ENCODE measurements at places on chromosomes 12 and 14. TPM values are rescaled to one million over a fixed set of nuclear protein-coding genes. Genes with fewer than 3 reads are reported as not detected.

FSCB gene
- total RNA-seq = not detected

DNA sequence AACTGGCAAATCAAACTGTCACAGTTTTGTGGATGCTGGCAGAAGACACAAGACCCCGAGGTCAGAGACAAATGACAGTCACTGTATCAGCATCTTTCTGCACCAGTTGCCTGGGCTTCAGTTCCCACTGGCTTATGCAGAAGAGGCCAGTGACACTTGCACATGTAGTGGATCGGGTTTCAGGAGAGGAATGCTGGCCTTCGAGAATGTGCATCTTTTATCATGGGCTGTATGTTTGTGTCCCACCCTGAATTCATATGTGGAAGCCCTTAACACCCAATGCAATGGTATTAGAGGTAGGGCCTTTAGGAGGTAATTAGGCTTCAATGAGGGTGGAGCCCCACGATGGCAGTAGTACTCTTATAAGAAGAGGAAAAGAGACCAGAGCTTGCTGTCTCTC, 150.9 kb downstream of the SLC15A4 start:
- no peak overlapping the region for H3K27ac ChIP-seq
- H3K4me3 ChIP-seq = no peak overlapping the region
- DNase-seq = no peak
- H3K4me1 ChIP-seq = no peaks in the 10 kb centered on the region
- no peaks in the 10 kb centered on the region for H3K36me3 ChIP-seq
- no peaks in the 10 kb centered on the region for H3K27me3 ChIP-seq

DNA sequence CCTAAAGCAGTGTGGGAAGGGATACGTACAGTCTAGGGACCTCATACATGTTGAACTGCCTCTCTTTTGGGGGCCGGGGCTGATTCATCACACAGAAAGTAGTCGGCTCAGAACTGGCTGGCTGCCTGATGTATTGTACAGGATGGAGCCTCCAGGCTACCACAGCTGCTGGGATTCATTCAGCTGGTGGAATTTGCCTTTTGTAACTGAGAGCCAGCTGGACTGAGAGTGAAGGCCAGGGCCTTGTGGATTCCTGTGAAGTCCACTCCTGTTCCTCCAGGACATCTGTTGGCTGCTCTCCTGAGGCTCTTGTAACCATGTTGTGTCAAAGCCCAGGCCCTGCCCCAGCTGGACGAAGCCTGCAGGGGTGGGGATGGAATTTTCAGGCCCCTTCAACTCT, 116.3 kb upstream of the PRICKLE1 start:
- H3K4me3 ChIP-seq = no peak overlapping the region
- no peaks in the 10 kb centered on the region for H3K4me1 ChIP-seq
- no peak for DNase-seq
- H3K36me3 ChIP-seq = no peaks in the 10 kb centered on the region
- no peak overlapping the region for H3K27ac ChIP-seq

GALNT6 gene
- total RNA-seq = 1.5 TPM

- peak overlapping the region; percentile 39 for H3K27ac ChIP-seq
- H3K36me3 ChIP-seq = peaks cover 2% of the 10 kb centered on the region
- no peaks in the 10 kb centered on the region for H3K27me3 ChIP-seq
- peaks cover 27% of the 10 kb centered on the region for H3K4me1 ChIP-seq
- DNase-seq = no peak
- H3K4me3 ChIP-seq = no peak overlapping the region
Observed at GRCh38 chr14:77120771-77121743, 20.5 kb downstream of the ZDHHC22 start.

KLRC1 gene
- 1.0 TPM for total RNA-seq

- no peak overlapping the region for H3K27ac ChIP-seq
- no peaks in the 10 kb centered on the region for H3K4me1 ChIP-seq
- no peaks in the 10 kb centered on the region for H3K27me3 ChIP-seq
- DNase-seq = no peak
Observed at GRCh38 chr12:18496156-18496555, 234.8 kb downstream of the PIK3C2G start.

LRRK2 gene
- total RNA-seq = 11.5 TPM

DNA sequence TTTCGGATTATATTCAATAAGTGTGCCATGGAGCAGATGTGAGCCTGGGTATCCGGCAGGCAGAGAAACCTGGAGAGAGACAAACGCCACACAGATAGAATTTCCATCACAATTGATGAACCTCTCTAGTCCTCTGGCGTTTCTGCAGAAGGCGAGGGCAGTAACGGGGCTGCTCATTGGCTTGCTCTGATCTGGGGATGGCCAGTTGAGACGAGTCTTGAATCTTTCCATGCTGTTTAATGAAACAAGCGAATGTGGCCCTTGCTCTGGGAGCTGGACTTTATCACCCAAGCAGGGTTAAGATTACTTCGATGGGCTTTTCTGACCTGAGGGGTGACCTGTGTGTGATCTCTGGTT, 42.4 kb upstream of the CLMN start:
- no peak overlapping the region for H3K4me3 ChIP-seq
- no peaks in the 10 kb centered on the region for H3K36me3 ChIP-seq
- no peak overlapping the region for H3K27ac ChIP-seq

DNA sequence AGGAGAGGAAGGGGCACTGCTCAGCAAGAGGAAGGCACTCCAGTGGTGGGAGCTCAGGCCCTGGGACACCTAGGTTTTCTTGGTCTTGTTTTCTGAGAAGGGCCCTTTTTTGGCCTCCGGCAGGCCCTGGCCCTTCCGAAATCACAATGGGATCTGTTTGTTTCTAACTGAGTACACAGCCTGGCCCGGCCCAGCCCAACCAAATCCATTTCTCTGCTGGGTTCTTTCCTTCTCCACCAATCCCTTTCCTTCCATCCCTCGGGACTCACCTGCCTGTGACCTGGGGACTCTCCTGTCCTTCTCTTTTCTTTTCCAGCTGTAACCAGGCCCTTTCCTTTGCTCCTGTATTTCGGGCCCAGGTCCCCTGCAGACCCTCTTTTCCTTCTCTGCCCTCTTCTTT, 18.6 kb downstream of the TEAD4 start:
- H3K4me1 ChIP-seq = no peaks in the 10 kb centered on the region
- H3K36me3 ChIP-seq = no peaks in the 10 kb centered on the region
- no peak overlapping the region for H3K27ac ChIP-seq
- no peak overlapping the region for H3K4me3 ChIP-seq
- no peak for DNase-seq

Data from liver (tissue), 10 donors.